ENCODE measurements at places on chromosomes 12 and 14.

DNA sequence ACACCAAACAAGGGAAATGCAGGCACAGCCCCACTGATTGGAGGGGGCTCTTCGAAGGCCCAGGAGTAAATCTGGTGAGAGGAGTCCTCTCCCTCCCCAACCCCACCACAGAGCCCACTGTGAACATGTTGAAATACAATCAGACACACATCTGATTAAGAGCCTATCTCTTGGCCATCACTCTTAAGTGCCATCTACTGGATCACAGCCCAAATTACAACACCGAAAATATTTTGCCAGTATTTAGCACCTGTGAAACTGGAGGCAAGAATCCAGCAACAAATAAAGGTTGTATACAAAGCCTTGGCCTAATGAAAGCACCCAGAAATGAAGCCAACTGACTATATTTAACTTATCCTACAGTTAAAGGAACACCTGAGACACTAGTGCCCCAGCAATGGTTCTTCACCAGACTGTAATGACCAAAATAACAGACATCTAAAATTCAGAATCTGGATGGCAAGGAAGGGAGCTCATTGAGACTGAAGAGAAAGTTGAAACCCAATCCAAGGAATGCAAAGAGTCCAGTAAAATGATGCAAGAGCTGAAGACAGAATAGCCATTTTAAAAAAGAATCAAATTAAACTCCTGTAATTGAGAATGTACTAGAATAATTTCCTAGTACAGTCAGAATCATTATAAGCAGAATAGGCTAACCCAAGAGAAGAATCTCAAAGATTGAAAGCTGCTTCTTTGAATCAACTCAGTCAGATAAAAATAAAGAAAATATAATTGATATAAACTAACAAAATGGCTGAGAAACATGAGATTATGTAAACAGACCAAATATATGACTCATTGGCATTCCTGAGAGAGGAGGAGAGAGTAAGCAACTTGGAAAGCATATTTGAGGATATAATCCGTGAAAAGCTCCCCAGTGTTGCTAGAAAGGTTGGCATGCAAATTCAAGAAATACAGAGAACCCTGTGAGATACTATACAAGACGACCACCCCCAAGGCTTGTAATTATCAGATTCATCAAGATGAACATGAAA lies 1117.0 kb downstream of the FLRT2 start:
- peaks cover 8% of the 10 kb centered on the region for H3K4me1 ChIP-seq
- H3K36me3 ChIP-seq: no peaks in the 10 kb centered on the region
- no peak overlapping the region for H3K27ac ChIP-seq
- H3K4me3 ChIP-seq: no peak overlapping the region
- DNase-seq: no peak
- no peaks in the 10 kb centered on the region for H3K27me3 ChIP-seq

- peaks cover 8% of the 10 kb centered on the region for H3K4me1 ChIP-seq
- DNase-seq: peak; percentile 30
- peak overlapping the region; percentile 60 for H3K27ac ChIP-seq
- no peaks in the 10 kb centered on the region for H3K36me3 ChIP-seq
- no peak overlapping the region for H3K4me3 ChIP-seq
These were observed 308.1 kb downstream of the RPAP3 start for GRCh38 chr12:47397664-47398281.

- no peaks in the 10 kb centered on the region for H3K36me3 ChIP-seq
- no peak overlapping the region for H3K4me3 ChIP-seq
- peak; percentile 52 for DNase-seq
- no peak overlapping the region for H3K27ac ChIP-seq
- peaks cover 12% of the 10 kb centered on the region for H3K4me1 ChIP-seq
These were observed 39.3 kb downstream of the CCDC177 start for GRCh38 chr14:69535230-69535848.

- no peak for DNase-seq
- H3K27me3 ChIP-seq: peaks cover 57% of the 10 kb centered on the region
- no peak overlapping the region for H3K4me3 ChIP-seq
These were observed 11.8 kb downstream of the SLC6A12 start for GRCh38 chr12:202081-202731.

DNA sequence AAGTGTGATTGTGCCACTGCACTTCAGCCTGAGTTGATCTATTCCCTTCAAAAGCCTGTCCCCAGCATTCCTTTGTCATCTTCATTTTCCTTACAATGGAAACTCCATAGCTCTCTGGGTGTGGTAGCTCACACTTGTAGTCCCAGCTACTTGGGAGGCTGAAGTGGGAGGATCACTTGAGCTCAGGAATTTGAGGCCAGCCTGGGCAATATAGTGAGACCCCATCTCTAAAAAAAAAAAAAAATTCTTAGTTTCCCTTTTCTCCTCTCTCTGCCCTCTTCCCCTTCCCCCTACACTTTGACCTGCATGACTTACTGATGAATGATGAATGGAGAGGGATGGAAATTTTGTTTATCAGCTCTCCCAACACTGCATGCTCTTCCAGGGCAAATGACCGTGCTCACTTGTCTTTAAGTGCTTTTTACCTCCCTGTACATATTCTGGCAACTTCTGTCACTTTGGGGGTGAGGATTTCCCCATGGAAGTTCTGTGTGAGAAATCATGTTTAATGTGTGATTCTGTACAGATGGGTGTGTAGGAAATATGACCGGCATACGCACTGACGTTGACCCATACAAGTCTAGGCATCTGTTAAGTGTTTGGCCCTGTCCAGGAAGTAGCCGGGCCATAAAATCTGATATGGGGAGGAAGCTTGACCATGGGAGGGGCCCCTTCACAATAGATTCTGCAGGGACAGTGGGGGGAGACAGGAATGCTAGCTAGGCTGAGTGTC lies 65.4 kb downstream of the ZFP36L1 start:
- H3K36me3 ChIP-seq: no peaks in the 10 kb centered on the region
- no peaks in the 10 kb centered on the region for H3K4me1 ChIP-seq
- no peak overlapping the region for H3K4me3 ChIP-seq
- no peaks in the 10 kb centered on the region for H3K27me3 ChIP-seq
- H3K27ac ChIP-seq: no peak overlapping the region
- no peak for DNase-seq

DNA sequence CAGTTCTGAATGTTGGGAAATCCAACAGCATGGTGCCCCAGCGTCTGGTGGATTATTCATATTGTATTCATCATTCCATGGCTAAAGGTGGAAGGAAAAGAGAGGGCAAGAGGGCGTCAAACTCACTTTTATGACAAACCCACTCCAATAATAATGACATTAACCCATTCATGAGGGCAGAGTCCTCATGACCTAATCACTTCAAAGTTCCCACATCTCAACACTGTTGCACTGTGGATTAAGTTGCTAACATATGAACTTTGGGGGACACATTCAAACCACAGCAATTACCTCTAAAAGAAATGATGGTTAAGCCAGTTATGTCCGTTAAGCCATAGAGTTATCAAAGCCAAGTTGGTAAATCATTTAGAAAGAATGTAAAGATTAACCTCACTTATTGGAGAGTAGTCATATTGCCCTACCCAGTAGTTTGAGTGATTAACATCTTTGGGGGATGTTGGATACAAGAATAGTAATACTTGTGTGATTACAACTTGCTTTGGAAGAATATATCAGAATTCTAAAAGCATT lies 212.4 kb upstream of the FLRT2 start:
- DNase-seq: no peak
- H3K4me1 ChIP-seq: no peaks in the 10 kb centered on the region
- H3K27ac ChIP-seq: no peak overlapping the region
- H3K27me3 ChIP-seq: no peaks in the 10 kb centered on the region
- no peak overlapping the region for H3K4me3 ChIP-seq

DNA sequence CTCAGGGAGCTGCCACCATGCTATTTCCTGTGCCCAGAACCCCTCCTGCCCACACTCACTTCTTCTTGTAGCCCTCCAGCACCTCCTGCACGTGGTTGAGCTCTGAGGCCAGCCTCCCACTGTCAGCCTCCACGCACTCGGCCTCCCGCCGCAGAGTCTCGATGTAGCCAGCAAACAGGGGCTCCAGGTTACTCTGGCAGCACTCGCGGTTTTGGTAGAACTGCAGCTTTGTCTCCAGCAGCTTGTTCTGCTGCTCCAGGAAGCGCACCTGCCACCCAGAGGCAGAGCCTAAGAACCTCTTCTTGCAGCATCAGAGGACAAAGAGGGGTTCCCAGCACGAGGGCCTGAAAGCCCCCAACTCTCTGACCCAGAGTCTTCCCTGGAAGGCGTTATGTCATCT lies 2.1 kb downstream of the KRT83 start:
- H3K4me1 ChIP-seq: peaks cover 8% of the 10 kb centered on the region
- H3K27ac ChIP-seq: no peak overlapping the region
- DNase-seq: peak; percentile 37
- no peaks in the 10 kb centered on the region for H3K36me3 ChIP-seq

- no peak for DNase-seq
- no peak overlapping the region for H3K27ac ChIP-seq
- H3K27me3 ChIP-seq: peaks cover 79% of the 10 kb centered on the region
- no peaks in the 10 kb centered on the region for H3K4me1 ChIP-seq
- no peaks in the 10 kb centered on the region for H3K36me3 ChIP-seq
- H3K4me3 ChIP-seq: no peak overlapping the region
These were observed 38.1 kb upstream of the PLXNC1 start for GRCh38 chr12:94110258-94110657.

- peaks cover 18% of the 10 kb centered on the region for H3K4me1 ChIP-seq
- no peak for DNase-seq
- H3K36me3 ChIP-seq: no peaks in the 10 kb centered on the region
These were observed 24.4 kb upstream of the HSP90B1 start for GRCh38 chr12:103905730-103906349.

DNA sequence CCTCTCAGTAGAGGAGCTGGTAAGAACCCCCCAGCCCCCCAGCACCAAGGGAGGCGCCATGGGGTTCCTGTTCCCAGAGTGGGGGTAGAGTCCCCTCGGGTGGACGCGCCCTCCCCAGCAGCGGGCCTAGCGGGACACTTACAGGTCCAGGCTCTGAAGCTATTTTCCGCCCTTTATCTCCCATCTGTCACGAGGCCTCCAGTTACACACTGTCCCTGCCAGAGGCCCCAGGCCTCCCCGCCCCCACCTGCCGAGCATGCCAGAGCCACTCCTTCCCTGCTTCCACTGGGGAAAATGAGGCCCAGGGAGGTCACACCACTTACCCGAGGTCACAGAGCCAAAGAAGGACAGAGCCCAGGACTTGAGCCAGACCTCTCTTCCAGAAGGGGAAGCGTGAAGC lies 3.1 kb downstream of the C14orf180 start:
- no peak for DNase-seq
- no peak overlapping the region for H3K4me3 ChIP-seq
- peaks cover 90% of the 10 kb centered on the region for H3K27me3 ChIP-seq
- H3K27ac ChIP-seq: no peak overlapping the region
- no peaks in the 10 kb centered on the region for H3K4me1 ChIP-seq
- H3K36me3 ChIP-seq: no peaks in the 10 kb centered on the region

- peaks cover 32% of the 10 kb centered on the region for H3K36me3 ChIP-seq
- no peaks in the 10 kb centered on the region for H3K27me3 ChIP-seq
- peaks cover 86% of the 10 kb centered on the region for H3K4me1 ChIP-seq
- H3K27ac ChIP-seq: no peak overlapping the region
- DNase-seq: no peak
These were observed 187.0 kb downstream of the ETV6 start for GRCh38 chr12:11836282-11837151.

- no peaks in the 10 kb centered on the region for H3K36me3 ChIP-seq
- DNase-seq: no peak
- H3K4me1 ChIP-seq: no peaks in the 10 kb centered on the region
- no peak overlapping the region for H3K27ac ChIP-seq
- no peaks in the 10 kb centered on the region for H3K27me3 ChIP-seq
- H3K4me3 ChIP-seq: no peak overlapping the region
These were observed 343.9 kb downstream of the LRFN5 start for GRCh38 chr14:41950428-41951151.

GRCh38 chr12:70091021-70091521 lies 152.2 kb upstream of the CNOT2 start:
- H3K4me3 ChIP-seq: no peak overlapping the region
- no peak for DNase-seq
- no peaks in the 10 kb centered on the region for H3K36me3 ChIP-seq

- peak overlapping the region; percentile 65 for H3K27ac ChIP-seq
- peak; percentile 14 for DNase-seq
- no peak overlapping the region for H3K4me3 ChIP-seq
- no peaks in the 10 kb centered on the region for H3K27me3 ChIP-seq
- H3K36me3 ChIP-seq: no peaks in the 10 kb centered on the region
These were observed 183.4 kb upstream of the PPFIA2 start for GRCh38 chr12:81942594-81942993.

GRCh38 chr12:46244273-46244915 lies 24.4 kb downstream of the SLC38A1 start:
- no peak overlapping the region for H3K4me3 ChIP-seq
- H3K27me3 ChIP-seq: no peaks in the 10 kb centered on the region
- H3K27ac ChIP-seq: peak overlapping the region; percentile 15
- no peak for DNase-seq
- peaks cover 33% of the 10 kb centered on the region for H3K4me1 ChIP-seq
- H3K36me3 ChIP-seq: peaks cover 27% of the 10 kb centered on the region

DNA sequence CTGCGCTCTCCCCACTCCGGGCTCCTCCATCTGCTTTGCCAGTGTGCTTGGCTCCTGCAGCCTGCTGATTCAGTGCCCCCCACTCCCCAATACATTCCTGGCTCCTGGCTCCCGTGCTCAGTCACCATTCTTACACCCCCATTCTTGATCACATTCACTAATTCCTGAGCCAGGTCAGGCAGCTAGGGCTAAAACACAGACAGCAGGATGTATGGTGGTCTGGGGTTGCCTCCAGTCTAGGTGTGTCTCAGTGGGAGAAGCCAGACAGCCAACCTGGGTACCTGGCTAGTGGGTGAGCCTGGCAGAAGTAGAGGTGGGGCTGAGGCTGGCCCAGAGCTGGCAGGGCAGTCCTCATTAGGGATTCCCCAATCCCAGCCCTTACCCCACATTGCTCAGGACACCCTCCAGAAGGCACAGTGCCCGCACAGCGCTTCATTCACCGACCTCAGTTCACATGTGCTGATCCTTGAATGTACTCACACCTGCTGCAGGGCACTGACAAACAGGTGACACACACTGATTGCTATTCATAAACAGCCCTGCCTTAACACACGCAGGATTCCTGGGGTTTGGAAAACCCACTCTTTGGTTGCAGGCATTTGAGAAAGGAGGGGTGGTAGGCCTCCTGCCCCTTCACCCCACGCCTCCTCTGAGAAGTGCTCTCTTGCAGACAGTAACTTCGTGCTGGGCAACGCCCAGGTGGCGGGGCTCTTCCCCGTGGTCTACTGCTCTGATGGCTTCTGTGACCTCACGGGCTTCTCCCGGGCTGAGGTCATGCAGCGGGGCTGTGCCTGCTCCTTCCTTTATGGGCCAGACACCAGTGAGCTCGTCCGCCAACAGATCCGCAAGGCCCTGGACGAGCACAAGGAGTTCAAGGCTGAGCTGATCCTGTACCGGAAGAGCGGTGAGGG lies 1.7 kb downstream of the KCNH3 start:
- H3K4me1 ChIP-seq: peaks cover 16% of the 10 kb centered on the region
- peak overlapping the region; percentile 22 for H3K4me3 ChIP-seq
- no peak for DNase-seq
- peaks cover 17% of the 10 kb centered on the region for H3K36me3 ChIP-seq
- H3K27me3 ChIP-seq: peaks cover 41% of the 10 kb centered on the region
- no peak overlapping the region for H3K27ac ChIP-seq

Measured in Calu3 (cell line).